ENCODE measurements at places on chromosomes 12 and 14. TPM values are rescaled to one million over a fixed set of nuclear protein-coding genes. Genes with fewer than 3 reads are reported as not detected.
A peak's percentile ranks its signal among the peaks of the same experiment; 100 is the strongest.

Gene ADCY6
- 45.7 TPM for total RNA-seq

DNA sequence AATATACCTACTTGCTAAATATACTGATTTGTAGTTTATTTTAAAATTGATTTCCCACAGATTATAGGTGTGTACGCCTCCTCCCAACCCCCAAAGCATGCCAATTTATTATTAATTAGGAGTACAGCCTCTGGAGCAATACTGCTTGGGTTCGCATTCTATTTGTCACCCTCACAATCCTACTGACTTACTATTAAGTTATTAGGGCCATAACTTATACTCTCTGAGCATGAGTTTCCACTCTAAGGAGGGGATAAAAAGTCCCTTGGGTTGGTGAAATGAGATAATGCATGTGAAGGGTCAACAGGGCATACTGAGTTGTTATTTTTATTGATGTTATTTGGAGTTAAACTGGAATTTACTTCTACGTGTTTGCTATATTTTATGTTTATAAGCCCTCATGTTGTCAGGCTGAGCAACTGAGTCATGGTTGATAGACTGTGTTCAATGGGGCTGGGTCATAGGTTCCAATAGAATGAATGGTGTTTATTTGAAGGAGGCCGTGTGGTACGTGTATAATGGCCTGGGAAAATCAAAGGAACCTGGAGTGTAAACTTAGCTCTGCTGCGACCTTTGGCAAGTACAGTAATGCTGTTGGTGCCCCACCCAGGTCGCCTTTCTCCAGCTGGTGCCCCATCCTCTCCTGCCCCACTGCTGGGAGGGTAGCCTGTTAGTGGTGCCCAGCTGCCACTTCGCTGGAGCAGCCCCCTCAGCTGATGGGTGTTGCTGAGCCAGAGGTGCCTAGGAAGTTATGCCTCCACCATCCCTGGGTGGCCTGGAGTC lies 99.3 kb upstream of the PTPRB start:
- no peak for DNase-seq

GRCh38 chr14:81427348-81428058 lies 27.4 kb upstream of the STON2 start:
- DNase-seq, result peak; percentile 82

DNA sequence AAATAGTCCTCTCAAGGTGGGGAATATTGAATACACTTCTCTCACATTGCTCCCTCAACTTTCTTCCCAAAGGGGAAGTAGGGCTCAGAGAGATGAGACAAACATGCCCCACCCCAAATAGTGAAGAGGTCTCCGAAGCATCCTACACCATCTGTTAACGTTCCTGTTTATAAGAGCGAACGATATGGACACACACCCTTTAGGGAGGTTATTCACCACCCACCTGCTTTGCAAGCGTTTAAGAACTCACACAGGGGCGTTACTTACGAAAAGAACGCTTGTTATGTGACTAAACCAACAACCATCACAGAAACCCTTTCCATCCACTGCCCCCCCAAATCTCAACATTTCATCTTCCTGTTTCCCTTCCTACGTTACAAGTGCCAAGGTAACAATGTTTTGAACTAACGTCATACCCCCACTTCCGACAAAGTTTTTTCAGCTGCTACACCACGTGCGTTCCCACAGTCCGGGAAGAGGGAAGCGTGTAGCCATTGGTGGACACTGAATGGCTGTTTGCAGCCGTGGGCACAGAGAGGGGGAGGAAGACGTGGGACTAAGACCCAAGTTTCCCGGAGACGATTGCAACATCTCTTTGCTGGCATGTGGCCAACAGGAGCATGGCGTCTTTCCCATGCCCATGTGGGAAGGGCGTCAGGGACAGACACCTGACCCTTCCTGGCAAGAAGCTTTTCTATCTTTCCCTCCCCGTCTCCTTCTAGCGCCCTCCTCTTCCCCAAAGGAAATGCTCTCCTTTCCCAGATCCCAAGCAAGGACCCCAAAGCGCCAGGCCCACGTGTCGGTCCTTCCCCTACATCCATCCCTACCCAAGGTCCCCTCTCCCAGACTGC lies 1.2 kb downstream of the YBX3 start:
- peak; percentile 97 for DNase-seq

DNA sequence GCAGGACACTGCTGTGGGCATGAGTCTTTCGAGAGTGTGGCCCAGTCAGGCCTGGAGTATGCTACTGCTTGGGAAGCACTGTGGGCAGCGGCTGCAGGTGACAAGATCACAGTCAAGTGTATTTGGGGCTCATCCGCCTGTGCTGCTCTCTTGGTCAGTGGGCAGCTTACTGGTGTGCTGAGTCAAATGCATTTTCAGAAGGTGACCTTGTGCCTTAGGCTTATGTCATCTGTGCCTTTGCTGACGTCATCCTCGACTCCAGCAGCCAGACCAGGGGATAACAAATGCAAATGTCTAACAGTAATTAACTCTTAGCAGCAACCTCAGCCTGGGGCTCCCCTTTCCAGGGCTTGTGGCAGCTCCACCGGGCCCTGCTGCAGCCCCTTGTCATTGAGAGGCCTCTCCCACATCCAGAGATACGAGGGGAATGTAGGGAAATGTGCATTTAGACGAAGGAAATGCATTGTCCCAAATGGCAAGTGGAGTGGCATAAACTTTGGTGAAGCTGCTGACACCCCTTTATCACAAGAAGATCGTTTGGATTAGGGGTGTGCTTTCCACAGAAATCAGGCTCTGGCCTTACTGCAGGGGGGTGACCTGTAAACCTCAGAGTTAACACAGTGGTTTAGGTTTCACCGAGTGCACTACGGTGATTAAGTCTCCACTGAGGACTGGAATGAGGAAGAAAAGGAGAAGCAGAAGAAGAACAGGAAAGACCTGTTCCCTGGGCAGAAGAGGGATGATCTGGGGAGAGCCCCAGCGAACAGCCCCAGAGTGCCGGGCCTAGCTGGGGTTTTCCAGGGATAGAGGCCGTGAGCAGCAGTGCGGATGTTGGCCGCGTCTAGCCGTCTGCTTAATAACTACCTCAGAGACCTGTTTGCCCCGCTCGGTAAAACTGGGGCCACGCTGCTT lies 39.7 kb downstream of the PSMA6 start:
- DNase-seq, result peak; percentile 60

- DNase-seq, result no peak
Measured at GRCh38 chr14:101008196-101008595, 104.7 kb upstream of the RTL1 start.

DNA sequence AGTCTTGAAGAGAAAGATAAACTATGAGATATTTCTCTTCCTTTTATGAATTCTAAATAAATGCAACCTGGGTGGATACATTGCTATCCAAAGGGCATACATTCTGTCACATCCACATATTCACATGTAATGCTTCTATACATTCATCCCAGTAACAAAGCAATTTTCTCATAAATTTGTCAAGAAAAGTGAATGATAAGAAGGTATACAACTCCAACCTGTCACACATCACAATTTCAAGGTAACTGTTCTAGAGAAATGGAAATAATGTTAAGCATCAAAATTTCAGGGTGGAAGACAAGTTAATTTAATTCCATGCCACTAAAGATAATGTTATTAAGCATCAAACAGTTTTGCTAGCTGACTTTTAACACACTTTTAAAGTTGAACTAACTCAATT lies 212.9 kb downstream of the SYT10 start:
- DNase-seq, result no peak

Gene CAPZA3
- not detected for total RNA-seq

DNA sequence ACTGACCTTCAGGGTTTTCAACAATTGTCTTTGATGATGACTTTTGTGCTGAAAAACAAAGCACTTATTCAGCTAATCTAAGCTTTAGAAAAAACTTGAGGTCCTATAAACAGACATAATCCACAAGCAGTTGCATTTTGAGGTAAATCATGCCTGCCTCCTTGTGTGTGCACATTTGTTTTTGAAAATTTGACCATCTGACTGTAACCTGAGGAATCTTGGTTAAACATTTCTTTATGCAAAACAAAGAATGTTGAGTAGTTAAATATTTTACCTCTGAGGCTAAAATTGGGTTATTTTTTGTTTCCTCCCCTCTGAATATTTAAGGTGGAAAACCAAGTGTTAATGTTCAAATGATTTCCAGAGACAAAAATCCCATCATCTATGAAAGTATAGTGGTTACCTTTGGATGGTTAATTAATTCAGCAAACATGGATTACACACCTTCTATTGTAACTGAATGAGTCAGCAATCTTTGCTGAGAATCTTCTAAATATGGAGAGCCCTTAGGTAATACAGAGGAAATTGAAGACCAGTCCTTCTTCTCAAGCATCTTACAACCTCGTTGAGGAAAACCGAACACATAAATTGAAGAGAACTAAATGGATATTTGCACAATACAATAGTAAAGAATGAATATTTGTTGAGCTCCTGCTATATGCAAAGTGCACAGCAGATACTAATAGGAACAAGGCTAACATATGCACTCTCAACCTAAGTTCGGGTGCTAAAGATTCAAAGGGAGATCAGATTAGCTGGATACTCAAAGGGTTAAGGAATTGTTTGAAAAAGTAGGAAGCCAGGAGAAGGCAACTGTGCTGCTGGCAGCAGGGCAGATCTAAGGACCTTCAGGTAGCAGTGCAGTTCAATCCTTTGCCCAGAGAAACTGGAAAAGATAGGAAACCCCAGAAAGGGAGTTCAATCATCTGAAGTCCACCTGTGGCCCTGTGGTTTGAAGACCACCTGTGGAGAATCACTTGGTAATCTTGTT lies 115.2 kb downstream of the BMP4 start:
- DNase-seq, result no peak

GRCh38 chr12:65497660-65498059 lies 219.2 kb downstream of the MSRB3 start:
- no peak for DNase-seq

GRCh38 chr12:3432176-3432742 lies 58.7 kb upstream of the PRMT8 start:
- no peak for DNase-seq

- DNase-seq, result peak; percentile 60
Measured at GRCh38 chr14:99575043-99576023, 28.7 kb downstream of the CCDC85C start.

Gene LMO3
- total RNA-seq, result 7.2 TPM

DNA sequence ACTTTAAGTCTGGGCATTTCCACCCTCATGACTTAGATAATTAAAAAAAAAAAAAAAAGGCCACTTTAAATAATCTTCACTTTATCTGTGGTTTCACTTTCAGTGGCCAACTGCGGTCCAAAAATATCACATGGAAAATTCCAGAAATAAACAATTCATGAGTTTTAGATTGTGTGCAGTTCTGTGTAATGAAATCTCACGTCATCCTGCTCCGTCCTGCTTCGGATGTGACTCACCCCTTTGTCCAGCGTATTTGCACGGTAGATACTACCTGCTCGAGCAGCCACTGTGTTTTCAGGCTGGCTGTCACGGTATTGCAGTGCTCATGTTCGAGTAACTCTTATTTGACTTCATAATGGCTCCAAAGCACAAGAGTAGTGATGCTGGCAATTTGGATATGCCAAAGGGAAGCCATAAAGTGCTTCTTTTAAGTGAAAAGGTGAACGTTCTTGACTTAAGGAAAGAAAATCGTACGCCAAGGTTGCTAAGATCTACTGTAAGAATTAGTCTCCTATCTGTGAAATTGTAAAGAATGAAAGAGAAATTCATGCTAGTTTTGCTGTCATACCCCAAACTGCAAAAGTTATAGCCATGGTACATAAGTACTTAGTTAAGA lies 2.4 kb downstream of the E2F7 start:
- no peak for DNase-seq

Gene ESRRB
- 8.0 TPM for total RNA-seq

GRCh38 chr12:25960143-25960542 lies 1.7 kb downstream of the RASSF8 start:
- DNase-seq, result peak; percentile 32

Gene FAM181A
- total RNA-seq, result 0.31 TPM

DNA sequence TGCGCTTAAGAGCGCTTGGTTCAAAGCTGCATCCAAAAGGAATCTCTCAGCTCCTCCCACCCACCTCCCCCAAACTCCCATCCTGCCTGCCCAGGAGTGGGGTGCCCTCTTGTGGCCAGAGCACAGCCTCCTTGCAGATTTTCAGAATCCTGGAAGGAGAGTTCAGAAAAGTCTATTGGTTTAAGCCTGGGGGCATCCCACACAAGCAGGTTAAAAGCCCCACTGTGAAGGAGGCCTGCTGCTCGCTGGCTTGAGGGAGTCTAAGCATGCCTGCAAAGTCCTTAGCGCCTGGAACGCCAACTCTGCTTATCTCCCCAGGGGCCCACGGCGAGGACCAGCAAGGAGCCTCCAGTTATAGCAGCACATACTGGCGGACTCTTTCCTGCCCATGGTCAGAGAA lies 297.1 kb downstream of the KSR2 start:
- DNase-seq, result peak; percentile 30

GRCh38 chr14:67461341-67461985 lies 27.1 kb downstream of the TMEM229B start:
- DNase-seq, result no peak

Gene LRRC9
- total RNA-seq, result under 0.01 TPM

Gene NYNRIN
- 35.1 TPM for total RNA-seq

Gene CISTR
- not detected for total RNA-seq

Gene MYH6
- total RNA-seq, result 3.3 TPM

GRCh38 chr12:85765453-85765869 lies 70.7 kb downstream of the RASSF9 start:
- no peak for DNase-seq

Gene LIN7A
- 4.3 TPM for total RNA-seq

Gene SERPINA10
- total RNA-seq, result not detected

Gene CACNA2D4
- total RNA-seq, result 3.2 TPM

- DNase-seq, result no peak
Measured at GRCh38 chr12:106974511-106974910, 12.4 kb downstream of the MTERF2 start.

Gene FOXN3
- 74.7 TPM for total RNA-seq

DNA sequence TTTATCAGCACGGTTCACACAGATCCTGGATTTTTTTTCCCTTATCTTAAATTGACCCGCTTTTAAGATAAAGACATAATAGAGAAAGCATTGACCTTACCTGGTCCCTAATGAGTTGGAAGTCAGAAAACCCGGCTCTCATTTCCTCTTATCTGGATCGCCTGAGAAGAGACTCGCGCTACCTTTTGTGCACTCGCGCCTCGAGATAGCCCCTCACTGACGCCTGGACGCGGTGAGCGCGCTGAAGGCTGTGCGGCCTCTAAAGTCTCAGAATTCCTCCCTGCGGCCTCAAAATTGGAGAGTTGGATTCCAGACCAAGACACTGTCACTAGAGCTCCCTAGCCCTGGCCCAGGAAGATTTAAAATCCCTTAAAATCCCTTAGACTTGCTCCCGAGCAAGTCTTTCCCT lies 7.0 kb downstream of the NKX2-1 start:
- DNase-seq, result no peak

GRCh38 chr12:2811801-2812200 lies 667 bp upstream of the ITFG2 start:
- peak; percentile 38 for DNase-seq

- DNase-seq, result no peak
Measured at GRCh38 chr12:4115570-4115969, 158.0 kb upstream of the CCND2 start.
